ENCODE measurements at places on chromosomes 12 and 14.
A peak's percentile ranks its signal among the peaks of the same experiment; 100 is the strongest.

GRCh38 chr14:21612324-21612723 lies 22.4 kb downstream of the OR10G2 start:
- DNase-seq = no peak

DNA sequence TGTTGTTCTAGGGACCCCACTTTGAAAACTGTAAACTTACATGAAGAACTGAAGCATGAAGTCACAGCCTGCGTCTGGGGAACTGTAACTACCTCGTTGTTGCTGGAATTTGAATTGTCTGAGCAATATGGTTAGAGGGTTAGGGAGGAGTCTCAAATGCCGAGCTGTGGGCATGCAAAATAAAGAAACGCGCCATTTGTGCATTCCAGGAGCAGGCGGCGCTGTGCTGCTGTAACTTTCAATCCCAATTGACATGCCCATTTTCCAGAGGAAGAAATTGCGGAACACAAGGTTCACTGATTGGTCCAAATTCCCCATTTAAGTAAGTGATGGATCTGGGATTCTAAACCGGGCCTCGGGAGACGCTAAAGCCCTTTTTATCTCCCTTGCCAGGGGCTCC lies 61.3 kb downstream of the ZNF664 start:
- no peak for DNase-seq

GRCh38 chr12:110821917-110822316 lies 24.9 kb upstream of the CCDC63 start:
- DNase-seq = no peak

DNA sequence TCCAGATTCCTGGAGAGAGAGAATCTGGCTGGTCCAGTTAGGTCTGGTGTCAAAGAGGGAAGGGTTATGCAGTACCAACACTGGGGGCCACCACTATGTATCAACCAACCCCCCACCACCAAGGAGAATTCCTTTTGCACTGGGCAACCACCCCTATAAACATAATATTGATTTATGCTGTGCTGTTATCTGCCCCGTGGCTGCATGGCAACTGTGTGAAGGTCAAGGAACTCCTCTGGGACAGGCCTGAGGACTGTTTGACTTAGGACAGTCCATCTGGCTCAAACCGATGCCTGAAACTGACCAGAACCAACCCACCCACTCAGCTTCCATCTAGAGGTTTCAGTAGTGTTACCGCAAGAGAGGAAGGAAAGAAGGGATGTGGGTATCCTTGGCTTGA lies 20.5 kb downstream of the PLEKHH1 start:
- DNase-seq = no peak

- DNase-seq = no peak
Observed at GRCh38 chr12:75888399-75888798, 143.2 kb downstream of the PHLDA1 start.

- DNase-seq = no peak
Observed at GRCh38 chr12:128612150-128612850, 211.5 kb downstream of the SLC15A4 start.

DNA sequence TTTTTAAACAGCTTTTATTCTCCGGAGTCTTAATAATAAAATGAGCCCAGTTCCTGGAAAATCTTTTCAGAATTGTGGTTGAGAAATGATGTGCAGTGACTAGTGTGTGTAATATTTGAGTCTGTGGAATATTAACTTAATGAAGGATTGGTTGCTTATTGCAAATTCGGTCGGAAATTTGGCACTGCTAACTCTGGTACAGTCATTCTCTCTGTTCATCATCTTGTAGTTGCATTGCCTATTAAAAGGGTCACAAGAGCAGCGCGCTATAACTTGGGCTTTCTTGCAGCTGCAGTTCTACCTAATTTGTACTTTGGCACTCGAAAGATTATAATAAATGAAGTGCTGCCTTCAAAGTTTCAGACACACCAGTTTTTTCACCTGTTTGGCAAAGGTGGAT lies 146.0 kb downstream of the FLRT2 start:
- DNase-seq = no peak

DNA sequence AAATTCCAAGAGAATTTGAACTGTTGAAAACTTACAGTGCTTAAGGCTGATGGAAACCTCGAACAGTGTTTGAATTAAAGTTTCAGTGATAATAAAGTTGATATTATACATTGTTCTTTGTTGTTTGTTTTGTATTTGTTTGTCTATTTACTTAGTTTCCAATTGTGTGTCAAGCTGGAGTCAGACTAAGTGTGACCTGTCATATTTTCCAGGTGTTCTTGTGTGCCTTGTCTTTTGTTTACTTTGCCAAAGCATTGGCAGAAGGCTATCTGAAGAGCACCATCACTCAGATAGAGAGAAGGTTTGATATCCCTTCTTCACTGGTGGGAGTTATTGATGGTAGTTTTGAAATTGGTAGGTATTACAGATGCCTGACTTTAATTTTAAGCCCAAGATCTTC lies 6.0 kb downstream of the SLCO1C1 start:
- no peak for DNase-seq

GRCh38 chr12:59944177-59944576 lies 348.3 kb downstream of the SLC16A7 start:
- no peak for DNase-seq

- DNase-seq = no peak
Observed at GRCh38 chr14:98368221-98368620, 903.8 kb downstream of the BCL11B start.

- no peak for DNase-seq
Observed at GRCh38 chr12:106709068-106709511, 65.4 kb upstream of the RIC8B start.

GRCh38 chr14:60905923-60906322 lies 75.0 kb downstream of the TRMT5 start:
- DNase-seq = no peak

- no peak for DNase-seq
Observed at GRCh38 chr12:46185686-46186085, 83.2 kb downstream of the SLC38A1 start.

GRCh38 chr14:23640524-23641141 lies 4.5 kb downstream of the DHRS2 start:
- DNase-seq = peak; percentile 81

GRCh38 chr14:85342858-85343607 lies 186.9 kb upstream of the FLRT2 start:
- DNase-seq = no peak

- DNase-seq = no peak
Observed at GRCh38 chr12:73935817-73936216, 601.8 kb upstream of the ATXN7L3B start.

DNA sequence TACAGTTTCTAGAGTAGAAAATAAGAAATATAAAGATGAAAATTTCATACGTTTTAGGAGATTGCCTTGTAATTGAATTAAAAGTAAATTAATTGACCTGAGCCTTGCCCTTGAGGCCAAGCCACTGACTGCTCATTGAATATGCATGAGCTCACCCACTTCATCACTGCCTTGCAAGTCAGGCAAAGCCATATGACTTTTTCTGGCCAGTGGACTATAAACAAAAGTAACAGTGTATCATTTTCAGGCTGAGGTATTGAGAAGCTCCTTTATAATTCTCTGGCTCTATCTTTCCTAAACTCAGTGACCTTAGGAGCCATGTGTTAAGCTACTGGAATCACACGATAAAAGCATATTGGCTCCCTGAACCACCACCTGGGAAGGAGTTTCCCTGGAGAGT lies 369.3 kb downstream of the NUAK1 start:
- no peak for DNase-seq

DNA sequence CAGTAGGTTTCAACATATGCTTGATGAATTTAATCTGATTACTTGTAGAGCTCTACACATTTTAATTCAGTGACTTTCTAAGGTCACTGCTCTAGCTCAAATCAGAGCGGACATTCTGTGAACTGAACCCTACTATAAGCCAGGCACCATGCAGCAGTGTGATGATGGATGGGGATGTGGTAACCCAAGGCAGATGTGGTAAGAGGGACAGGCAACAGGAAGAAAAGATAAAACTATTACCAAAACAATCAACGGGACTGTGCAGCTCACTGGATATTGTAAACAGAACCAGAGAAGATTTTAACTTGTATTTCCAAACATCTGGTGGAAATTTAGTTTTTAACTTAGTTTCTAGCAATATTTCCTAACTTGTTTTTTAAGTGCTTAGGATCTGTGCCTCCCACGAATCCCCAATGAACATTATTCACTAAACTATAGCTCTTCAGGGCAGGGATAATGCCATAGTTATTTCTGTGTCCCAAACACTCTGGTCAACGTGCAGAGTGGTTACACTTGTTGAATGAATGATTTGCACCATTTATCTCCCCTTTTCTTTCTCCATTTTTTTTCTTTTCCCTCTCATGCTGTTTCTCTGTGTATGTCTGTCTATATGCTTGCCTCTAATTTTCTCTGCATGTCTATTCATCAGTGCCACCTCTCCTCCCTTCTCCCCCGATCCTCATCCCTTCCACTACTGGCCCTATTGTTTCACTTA lies 3.0 kb downstream of the ERO1A start:
- no peak for DNase-seq

DNA sequence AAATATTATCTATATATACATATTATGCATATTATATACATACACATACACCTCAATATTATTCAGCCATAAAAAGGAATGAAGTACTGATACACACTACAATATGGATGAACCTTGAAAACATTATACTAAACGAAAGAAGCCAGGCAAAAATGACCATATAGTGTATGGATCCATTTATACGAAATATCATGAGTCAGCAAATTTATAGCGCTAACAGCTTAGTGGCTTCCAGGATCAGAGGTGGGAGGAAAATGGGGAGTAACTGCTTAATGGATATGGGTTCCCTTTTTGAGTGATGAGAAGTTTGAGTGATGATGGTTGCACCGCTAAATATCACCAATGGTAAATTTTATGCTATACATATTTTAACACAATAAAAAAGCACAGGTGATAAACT lies 32.7 kb downstream of the PTGER2 start:
- DNase-seq = no peak
